ENCODE measurements at places on chromosomes 7 and 10. TPM values are rescaled to one million over a fixed set of nuclear protein-coding genes. Genes with fewer than 3 reads are reported as not detected.

OR2A12 gene
- not detected for total RNA-seq

CAMK2G gene
- 32.7 TPM for total RNA-seq

AKR1B15 gene
- not detected for total RNA-seq

C7orf57 gene
- total RNA-seq = not detected

SUGCT gene
- total RNA-seq = 1.5 TPM

SPDYE3 gene
- not detected for total RNA-seq

TFPI2 gene
- total RNA-seq = 7.8 TPM

SPDYE16 gene
- total RNA-seq = not detected

SPDYE8 gene
- total RNA-seq = not detected

PHTF2 gene
- total RNA-seq = 36.6 TPM

RSPH10B gene
- total RNA-seq = 0.41 TPM

CD36 gene
- total RNA-seq = 0.83 TPM

GRCh38 chr7:5419539-5420066 lies 4.0 kb downstream of the TNRC18 start:
- peaks cover 6% of the 10 kb centered on the region for H3K36me3 ChIP-seq
- DNase-seq = no peak
- peak overlapping the region; percentile 99 for H3K27ac ChIP-seq
- peak overlapping the region; percentile 77 for H3K4me3 ChIP-seq
- no peaks in the 10 kb centered on the region for H3K27me3 ChIP-seq
- H3K4me1 ChIP-seq = peaks cover 17% of the 10 kb centered on the region

DNA sequence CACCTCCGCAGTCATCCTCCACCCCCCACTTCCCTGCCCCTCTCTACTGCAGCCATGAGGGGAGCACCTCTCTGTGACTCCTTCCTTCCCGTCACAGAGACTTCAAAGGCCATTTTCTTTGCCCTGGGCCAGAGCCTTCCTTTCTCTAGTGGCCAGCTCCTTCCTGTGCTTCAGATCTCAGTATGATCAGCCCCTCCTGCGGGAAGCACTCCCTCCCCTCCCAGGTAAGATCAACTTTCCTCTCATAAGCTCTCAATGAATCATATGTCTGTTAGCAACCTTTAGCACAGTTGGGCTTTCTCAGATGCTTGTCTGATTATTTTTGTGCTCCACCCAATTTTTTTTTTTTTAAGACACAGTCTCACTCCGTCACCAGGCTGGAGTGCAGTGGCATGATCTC lies 241.0 kb upstream of the PRSS1 start:
- H3K27me3 ChIP-seq = peaks cover 24% of the 10 kb centered on the region
- no peak overlapping the region for H3K4me3 ChIP-seq
- H3K27ac ChIP-seq = no peak overlapping the region
- no peaks in the 10 kb centered on the region for H3K36me3 ChIP-seq
- H3K4me1 ChIP-seq = no peaks in the 10 kb centered on the region

DNA sequence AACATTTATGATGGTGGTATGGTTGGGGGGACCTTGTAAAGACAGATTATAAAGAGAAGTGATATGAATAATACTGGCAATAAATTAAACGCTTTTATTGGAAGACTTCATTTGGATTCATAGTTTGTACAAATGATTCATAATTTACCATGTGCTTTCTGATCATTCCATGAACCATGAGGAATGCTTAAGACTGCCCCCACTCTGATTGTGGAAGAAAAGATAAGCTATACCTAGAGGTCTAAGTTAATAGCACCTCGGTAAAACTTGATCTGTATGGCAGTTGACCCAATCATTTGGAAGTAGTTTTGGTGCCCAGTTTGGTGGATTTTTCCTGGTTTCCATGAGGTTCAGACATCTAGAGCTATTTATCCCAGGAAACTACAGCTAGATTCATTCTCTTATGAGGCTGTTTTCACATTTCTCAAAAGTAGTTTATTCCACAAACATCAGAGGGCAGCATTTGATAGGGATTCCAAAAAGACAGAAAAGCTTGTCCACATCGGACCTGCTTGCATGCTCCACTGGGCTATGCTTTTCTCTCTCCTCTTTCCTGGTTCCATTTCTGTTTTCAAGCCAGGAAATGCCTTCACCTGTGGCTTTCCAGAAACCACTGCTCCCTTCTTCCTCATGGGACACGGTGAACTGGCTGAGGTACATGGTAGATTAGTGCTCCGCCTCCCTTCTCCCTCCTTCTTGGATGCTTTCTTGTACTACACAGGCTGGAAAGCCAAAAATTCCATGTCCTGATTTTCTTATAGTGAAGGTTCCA lies 29.2 kb downstream of the TFAM start:
- H3K27me3 ChIP-seq = no peaks in the 10 kb centered on the region
- H3K36me3 ChIP-seq = no peaks in the 10 kb centered on the region
- no peak overlapping the region for H3K4me3 ChIP-seq

GRCh38 chr10:10712155-10712704 lies 305.4 kb upstream of the CELF2 start:
- no peak overlapping the region for H3K4me3 ChIP-seq
- H3K4me1 ChIP-seq = no peaks in the 10 kb centered on the region
- DNase-seq = no peak

- no peaks in the 10 kb centered on the region for H3K36me3 ChIP-seq
- no peak overlapping the region for H3K27ac ChIP-seq
Measured at GRCh38 chr10:132488231-132488821, 49.3 kb upstream of the INPP5A start.

GRCh38 chr10:74753442-74754211 lies 72.8 kb upstream of the KAT6B start:
- H3K27me3 ChIP-seq = no peaks in the 10 kb centered on the region
- DNase-seq = no peak
- no peak overlapping the region for H3K4me3 ChIP-seq
- H3K36me3 ChIP-seq = no peaks in the 10 kb centered on the region

DNA sequence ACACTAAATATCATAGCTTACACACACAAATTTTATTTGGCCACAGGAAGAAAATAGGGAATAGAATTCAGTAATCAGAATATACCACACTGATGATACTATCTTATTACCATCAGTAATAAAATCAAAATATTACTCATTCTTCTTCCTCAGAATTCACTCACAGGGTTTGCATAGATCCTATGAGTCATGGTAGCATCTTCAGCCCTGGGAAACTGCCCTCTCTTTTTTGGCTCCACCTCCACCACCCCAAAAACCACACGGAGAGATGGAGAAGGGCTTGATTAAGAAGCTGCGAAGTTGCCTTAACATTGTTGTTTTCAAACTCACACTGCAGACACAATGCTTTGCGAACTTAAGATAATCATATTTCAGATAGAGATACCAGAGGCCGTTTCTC lies 154.1 kb upstream of the AHR start:
- peak; percentile 16 for DNase-seq
- no peak overlapping the region for H3K4me3 ChIP-seq
- H3K4me1 ChIP-seq = peaks cover 24% of the 10 kb centered on the region
- no peaks in the 10 kb centered on the region for H3K27me3 ChIP-seq

DNA sequence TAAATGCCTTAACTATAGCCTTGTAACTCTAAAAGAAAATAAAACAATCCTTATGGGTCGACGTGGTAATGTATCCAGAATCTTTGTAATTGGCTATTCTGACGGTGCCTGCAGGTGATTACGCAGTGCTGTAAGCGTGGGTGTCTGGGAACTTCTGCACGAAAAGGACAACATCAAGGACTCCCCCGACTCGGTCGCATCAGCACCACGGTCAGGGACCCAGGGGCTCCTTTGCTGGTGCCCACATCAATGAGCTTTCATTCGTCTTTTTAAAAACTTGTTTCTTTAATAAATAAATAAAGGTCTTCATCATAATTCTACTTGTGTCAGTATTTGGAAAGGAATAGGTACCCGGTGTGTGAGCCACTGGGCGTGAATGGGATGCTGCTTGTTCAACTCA lies 13.2 kb downstream of the MKI67 start:
- no peak overlapping the region for H3K27ac ChIP-seq
- H3K4me3 ChIP-seq = no peak overlapping the region

GRCh38 chr7:140691376-140692045 lies 5.0 kb upstream of the NDUFB2 start:
- no peaks in the 10 kb centered on the region for H3K27me3 ChIP-seq
- DNase-seq = no peak
- H3K4me1 ChIP-seq = peaks cover 6% of the 10 kb centered on the region
- H3K4me3 ChIP-seq = no peak overlapping the region

DNA sequence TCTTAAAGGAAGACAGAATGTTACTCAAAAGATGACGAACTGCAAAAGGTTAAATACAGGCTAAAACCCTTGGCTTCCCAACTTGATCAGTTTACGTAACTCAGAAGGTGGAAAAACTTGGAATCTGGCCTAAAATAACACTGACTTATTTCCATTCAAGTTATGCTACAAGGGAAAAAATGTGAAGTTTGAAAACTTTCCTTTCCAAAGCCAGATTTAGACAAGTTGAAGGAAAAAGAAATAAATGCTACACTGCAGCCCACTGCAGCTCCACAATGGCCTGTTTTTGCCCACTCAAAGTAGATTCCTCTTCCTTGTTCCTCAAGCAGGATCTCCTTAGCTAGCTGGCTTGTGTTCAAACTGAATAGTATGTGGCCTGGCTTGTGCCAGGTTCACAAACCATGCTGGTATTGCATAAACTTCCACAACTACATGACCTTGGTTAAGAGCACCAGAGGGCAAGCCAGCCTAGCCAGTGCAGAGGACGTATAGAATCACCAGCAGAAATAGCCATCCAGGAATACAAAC lies 166.2 kb downstream of the CPEB3 start:
- H3K36me3 ChIP-seq = no peaks in the 10 kb centered on the region
- DNase-seq = no peak
- no peak overlapping the region for H3K4me3 ChIP-seq
- no peaks in the 10 kb centered on the region for H3K4me1 ChIP-seq
- H3K27ac ChIP-seq = no peak overlapping the region
- H3K27me3 ChIP-seq = no peaks in the 10 kb centered on the region

- H3K36me3 ChIP-seq = no peaks in the 10 kb centered on the region
- no peak for DNase-seq
- H3K4me3 ChIP-seq = peak overlapping the region; percentile 96
- H3K27ac ChIP-seq = peak overlapping the region; percentile 93
Measured at GRCh38 chr7:92589056-92589455, 1.1 kb downstream of the FAM133B start.

GRCh38 chr7:39667341-39667923 lies 44.1 kb downstream of the RALA start:
- peaks cover 34% of the 10 kb centered on the region for H3K4me1 ChIP-seq
- H3K27me3 ChIP-seq = no peaks in the 10 kb centered on the region
- no peak overlapping the region for H3K4me3 ChIP-seq
- H3K27ac ChIP-seq = no peak overlapping the region
- H3K36me3 ChIP-seq = no peaks in the 10 kb centered on the region
- peak; percentile 21 for DNase-seq

GRCh38 chr7:107701191-107701590 lies 40.6 kb downstream of the SLC26A4 start:
- H3K4me1 ChIP-seq = no peaks in the 10 kb centered on the region
- no peak for DNase-seq
- H3K27me3 ChIP-seq = peaks cover 10% of the 10 kb centered on the region
- H3K36me3 ChIP-seq = no peaks in the 10 kb centered on the region

- H3K27me3 ChIP-seq = peaks cover 18% of the 10 kb centered on the region
- H3K4me3 ChIP-seq = no peak overlapping the region
- no peak overlapping the region for H3K27ac ChIP-seq
- H3K36me3 ChIP-seq = no peaks in the 10 kb centered on the region
- H3K4me1 ChIP-seq = peaks cover 4% of the 10 kb centered on the region
- peak; percentile 47 for DNase-seq
Measured at GRCh38 chr7:14899030-14899429, 3.5 kb downstream of the DGKB start.

DNA sequence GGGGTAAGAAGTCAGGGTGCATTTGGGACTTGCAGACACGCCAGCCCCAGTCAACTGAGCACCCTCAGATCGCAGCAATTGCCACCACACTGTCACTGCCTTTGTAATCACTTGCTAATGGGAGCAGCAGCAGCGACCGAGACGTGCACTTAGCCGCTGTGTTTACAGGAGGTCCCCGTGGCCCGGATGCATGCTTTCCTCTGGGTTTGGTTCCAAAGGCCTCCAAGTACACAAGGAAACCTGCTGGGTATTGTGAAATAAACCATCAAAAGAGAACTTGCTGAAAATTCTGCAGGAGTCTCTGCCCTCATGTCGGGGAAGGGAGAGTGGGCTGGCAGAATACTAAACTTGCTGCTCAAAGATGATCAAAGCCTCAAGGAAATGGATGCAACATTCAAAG lies 341.7 kb downstream of the DNAJB6 start:
- peaks cover 4% of the 10 kb centered on the region for H3K4me1 ChIP-seq
- no peak overlapping the region for H3K27ac ChIP-seq
- H3K36me3 ChIP-seq = no peaks in the 10 kb centered on the region
- no peak overlapping the region for H3K4me3 ChIP-seq
- peaks cover 94% of the 10 kb centered on the region for H3K27me3 ChIP-seq

DNA sequence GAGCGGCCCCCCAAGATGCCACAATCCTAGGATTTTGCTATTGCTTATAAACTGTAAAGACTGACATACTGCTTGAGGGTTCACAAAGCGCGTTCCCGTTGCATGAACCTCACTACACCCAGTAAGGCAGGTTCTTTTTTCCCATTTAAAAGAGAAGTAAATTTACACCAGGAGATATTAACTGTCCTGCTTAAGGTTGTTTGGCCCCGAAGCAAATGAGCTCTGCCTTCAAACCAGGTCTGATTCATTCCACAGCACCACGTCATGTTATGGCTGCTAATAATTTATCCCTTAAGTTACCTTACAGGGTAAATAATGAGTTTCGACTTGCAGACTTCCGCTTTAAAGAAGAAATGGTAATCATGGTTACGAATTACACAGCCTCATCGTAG lies 559 bp upstream of the FKBP14 start:
- H3K4me1 ChIP-seq = peaks cover 22% of the 10 kb centered on the region
- H3K27me3 ChIP-seq = no peaks in the 10 kb centered on the region
- no peak for DNase-seq
- peak overlapping the region; percentile 81 for H3K27ac ChIP-seq

DNA sequence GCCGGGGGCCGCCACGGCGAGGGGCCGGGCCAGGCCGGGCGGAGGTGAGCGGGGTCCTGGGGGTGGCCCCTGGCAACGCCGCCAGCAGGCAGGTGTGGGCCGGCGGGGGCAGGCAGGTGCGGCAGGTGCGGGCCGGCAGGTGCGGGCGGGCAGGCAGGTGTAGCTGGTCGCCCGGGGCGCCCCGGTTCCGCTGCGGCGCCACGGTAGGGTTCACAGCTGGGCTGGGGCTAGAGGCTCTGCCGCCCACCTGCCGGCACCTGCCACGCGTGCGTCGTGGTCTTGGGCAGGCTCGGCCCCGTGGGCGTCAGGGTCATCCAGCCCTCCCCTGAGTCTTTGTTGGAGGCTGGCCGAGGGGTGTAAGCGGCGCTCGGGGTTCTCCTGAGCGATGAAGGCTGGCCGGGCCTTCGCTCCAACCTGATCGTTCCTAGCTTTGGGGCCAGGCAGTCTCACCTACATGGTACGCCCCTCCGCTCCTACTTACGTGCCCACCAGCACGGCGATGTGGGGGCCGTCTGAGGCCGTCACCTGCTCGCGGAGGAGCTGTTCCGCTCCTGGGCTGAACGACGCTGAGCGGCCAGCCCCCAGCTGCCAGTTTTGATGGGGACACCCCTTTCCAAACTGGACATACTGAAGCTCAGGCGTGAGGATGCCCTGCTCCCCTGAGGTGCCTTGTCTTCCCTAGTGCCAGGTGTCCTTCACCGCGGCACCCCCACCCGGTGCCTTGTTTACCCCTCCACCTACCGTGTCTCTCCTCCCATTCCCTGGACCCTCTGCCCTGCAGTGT lies 493 bp downstream of the ZMIZ2 start:
- peak overlapping the region; percentile 77 for H3K27ac ChIP-seq
- no peak for DNase-seq
- H3K27me3 ChIP-seq = no peaks in the 10 kb centered on the region
- H3K36me3 ChIP-seq = peaks cover 10% of the 10 kb centered on the region

- DNase-seq = no peak
- H3K4me1 ChIP-seq = no peaks in the 10 kb centered on the region
- no peaks in the 10 kb centered on the region for H3K27me3 ChIP-seq
Measured at GRCh38 chr7:135459951-135460567, 49.8 kb downstream of the CNOT4 start.
